ENCODE measurements at places on chromosomes 7 and 10. TPM values are rescaled to one million over a fixed set of nuclear protein-coding genes. Genes with fewer than 3 reads are reported as not detected.

The NUP205 gene
- 102 TPM for total RNA-seq

The TFEC gene
- total RNA-seq: 0.63 TPM

The SCIN gene
- 0.06 TPM for total RNA-seq

The KAZALD1 gene
- 12.2 TPM for total RNA-seq

The VGF gene
- 10.3 TPM for total RNA-seq

The SFTPD gene
- not detected for total RNA-seq

The ENTPD1 gene
- 0.06 TPM for total RNA-seq

The SPOCK2 gene
- total RNA-seq: not detected

The PRSS2 gene
- total RNA-seq: not detected

The BAIAP2L1 gene
- 11.1 TPM for total RNA-seq

The CYP2C8 gene
- total RNA-seq: not detected

The GCK gene
- not detected for total RNA-seq

The KCND2 gene
- not detected for total RNA-seq

The GAD2 gene
- total RNA-seq: not detected

The CPA1 gene
- total RNA-seq: not detected

The FRMD4A gene
- total RNA-seq: 20.2 TPM

The ERVW-1 gene
- not detected for total RNA-seq

The YAE1 gene
- total RNA-seq: 73.8 TPM
